ENCODE measurements at places on chromosomes 3 and 15.

- no peak for DNase-seq
Measured at GRCh38 chr3:10771486-10772270, 44.4 kb upstream of the SLC6A11 start.

GRCh38 chr15:50886611-50887345 lies 21.7 kb upstream of the AP4E1 start:
- DNase-seq = no peak

GRCh38 chr3:150535204-150535603 lies 11.1 kb downstream of the SERP1 start:
- no peak for DNase-seq

DNA sequence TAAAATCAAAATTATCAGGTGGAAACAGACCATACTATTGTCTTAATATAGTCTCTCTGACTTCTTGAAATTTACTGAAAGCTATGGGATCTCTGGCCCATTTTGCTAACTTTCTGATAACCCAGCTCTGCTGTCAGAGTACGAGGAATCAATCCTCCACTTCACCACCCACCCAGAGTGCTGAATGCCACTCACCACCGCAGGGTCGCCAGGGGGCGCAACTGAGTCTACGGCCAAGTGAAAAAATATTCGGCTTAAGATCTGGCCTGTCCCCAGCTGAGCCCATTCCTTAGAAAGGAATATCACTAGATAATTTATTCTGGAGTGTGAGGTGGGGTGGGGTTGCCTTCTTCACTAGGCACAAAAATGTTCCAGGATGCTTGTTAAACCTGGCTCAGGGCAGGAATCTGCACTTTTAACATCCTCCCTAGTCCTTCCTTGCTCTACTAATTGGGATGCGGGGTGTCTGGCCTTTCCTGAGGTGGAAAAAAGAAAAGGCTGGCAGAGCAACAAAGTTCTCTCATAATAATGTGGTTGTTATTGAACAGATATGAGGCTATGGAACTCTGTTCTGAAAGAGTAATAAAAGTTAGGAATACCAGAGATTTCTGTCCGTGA lies 520.6 kb downstream of the MFSD1 start:
- DNase-seq = no peak

DNA sequence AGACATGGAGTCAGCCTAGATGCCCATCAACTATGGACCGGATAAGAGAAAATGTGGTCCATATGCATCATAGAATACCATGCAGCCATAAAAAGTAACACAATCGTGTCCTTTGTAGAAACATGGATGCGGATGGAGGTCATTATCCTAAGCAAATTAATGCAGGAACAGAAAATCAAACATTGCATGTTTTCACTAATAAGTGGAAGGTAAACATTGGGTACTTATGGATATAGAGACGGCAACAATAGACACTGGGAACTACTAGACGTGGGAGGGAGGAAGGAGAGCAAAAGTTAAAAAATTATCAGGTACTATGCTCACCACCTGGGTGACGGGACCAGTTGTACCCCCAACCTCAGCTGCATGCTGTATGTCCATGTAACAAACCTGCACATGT lies 2.5 kb downstream of the PLD1 start:
- DNase-seq = no peak

DNA sequence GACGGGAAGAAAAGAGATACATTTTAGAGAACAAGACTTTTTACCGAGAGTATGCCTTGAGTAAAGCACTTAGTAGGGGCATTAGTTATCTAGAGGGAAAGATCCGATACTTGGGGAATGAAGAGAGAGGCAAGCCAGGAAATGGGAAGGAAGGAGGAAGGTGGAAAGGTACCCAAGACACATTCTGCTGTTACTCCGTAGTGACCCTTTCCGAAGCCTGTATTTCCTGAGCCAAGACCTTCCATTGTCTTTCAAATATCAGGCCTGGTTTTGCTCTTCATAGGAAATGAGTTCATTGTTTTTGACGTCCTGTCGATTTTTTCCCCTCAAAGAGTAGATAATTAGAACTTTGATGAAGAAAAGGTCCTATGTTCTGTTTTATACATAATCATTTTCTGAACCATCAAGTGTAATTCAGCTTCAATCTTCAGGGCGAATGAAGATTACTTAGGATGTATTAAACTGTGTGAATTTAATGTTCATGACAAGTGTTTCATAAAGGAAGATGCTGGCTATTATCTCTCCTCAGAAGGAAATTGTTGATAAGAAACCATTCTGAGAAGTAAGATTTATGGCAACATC lies 95.7 kb downstream of the PPM1L start:
- DNase-seq = no peak

DNA sequence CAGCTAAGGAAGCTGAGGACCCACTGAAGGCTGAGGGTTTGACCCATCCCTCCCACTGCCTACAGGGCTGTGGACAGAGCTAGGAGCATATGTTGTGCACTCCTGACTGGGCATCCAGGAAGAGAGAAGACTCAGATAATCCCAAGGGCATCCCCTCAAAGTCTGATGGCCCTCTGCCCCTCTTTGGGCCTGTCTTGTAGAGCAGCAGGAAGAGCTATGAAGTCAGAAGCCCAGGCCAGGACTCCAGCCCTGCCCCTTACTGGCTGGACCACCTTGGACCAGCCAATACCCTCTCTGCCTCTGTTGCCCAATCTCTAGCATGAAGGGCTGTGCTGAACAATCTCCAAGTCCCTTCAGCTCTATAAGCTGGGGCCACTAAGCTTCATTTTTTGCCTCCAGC lies 210.8 kb downstream of the RPLP1 start:
- no peak for DNase-seq

- DNase-seq = no peak
Measured at GRCh38 chr3:105613120-105613519, 246.4 kb downstream of the ALCAM start.

Data from stimulated activated CD4-positive, alpha-beta T cell treated with anti-CD3 and anti-CD28 coated beads, Interleukin-15, amount 100 ng/mL, for 1 hour (primary cell).